ENCODE measurements at places on chromosomes 2 and 18.

DNA sequence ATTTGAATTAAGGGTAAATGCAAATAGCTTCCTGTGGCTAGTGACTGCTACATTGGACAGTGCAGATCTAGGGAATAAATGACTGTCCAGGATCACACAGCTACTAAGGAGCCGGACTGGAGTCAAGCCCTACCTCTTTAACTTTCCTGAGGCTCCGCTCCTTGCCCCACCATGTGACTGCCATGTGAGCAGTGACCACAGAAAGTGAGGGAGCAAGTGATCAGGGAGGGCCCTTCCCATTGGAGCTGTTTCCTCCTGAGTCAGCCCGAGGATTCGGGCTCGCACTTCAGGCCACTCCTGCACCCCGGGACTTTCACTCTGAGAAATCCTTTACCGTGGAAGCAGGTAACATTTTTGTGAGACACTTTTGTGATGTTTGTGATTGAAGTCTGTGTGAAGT, 198.0 kb downstream of the ANKRD30B start:
- H3K27me3 ChIP-seq, result no peaks in the 10 kb centered on the region
- no peaks in the 10 kb centered on the region for H3K4me1 ChIP-seq
- DNase-seq, result no peak

GRCh38 chr2:43333101-43333655, 106.8 kb upstream of the ZFP36L2 start:
- no peaks in the 10 kb centered on the region for H3K27me3 ChIP-seq
- DNase-seq, result no peak
- H3K4me3 ChIP-seq, result no peak overlapping the region
- peaks cover 27% of the 10 kb centered on the region for H3K36me3 ChIP-seq
- H3K4me1 ChIP-seq, result peaks cover 3% of the 10 kb centered on the region
- H3K27ac ChIP-seq, result no peak overlapping the region

- no peak for DNase-seq
- no peak overlapping the region for H3K27ac ChIP-seq
- H3K36me3 ChIP-seq, result no peaks in the 10 kb centered on the region
- peaks cover 2% of the 10 kb centered on the region for H3K4me1 ChIP-seq
These were observed 53.8 kb downstream of the EEF1B2 start for GRCh38 chr2:206213514-206213845.

DNA sequence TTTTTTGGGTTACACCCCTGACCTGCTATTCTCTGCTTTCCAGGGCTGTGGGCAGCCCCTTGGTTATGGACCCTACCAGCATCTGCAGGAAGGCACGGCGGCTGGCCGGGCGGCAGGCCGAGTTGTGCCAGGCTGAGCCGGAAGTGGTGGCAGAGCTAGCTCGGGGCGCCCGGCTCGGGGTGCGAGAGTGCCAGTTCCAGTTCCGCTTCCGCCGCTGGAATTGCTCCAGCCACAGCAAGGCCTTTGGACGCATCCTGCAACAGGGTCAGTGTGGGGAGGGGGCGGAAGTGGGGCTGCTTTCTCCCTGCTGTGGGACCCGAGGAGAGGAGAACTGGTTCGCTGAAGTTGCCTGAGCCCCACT, 9.7 kb upstream of the WNT10A start:
- DNase-seq, result no peak
- H3K4me3 ChIP-seq, result peak overlapping the region; percentile 28
- H3K36me3 ChIP-seq, result no peaks in the 10 kb centered on the region
- no peak overlapping the region for H3K27ac ChIP-seq
- H3K4me1 ChIP-seq, result peaks cover 17% of the 10 kb centered on the region

- H3K4me3 ChIP-seq, result peak overlapping the region; percentile 98
- peaks cover 27% of the 10 kb centered on the region for H3K4me1 ChIP-seq
- H3K27ac ChIP-seq, result peak overlapping the region; percentile 72
These were observed 776 bp downstream of the MOGS start for GRCh38 chr2:74464406-74464805.

- DNase-seq, result no peak
- no peak overlapping the region for H3K27ac ChIP-seq
- H3K27me3 ChIP-seq, result no peaks in the 10 kb centered on the region
- H3K4me3 ChIP-seq, result no peak overlapping the region
These were observed 12.4 kb downstream of the COPS8 start for GRCh38 chr2:237097911-237098702.

DNA sequence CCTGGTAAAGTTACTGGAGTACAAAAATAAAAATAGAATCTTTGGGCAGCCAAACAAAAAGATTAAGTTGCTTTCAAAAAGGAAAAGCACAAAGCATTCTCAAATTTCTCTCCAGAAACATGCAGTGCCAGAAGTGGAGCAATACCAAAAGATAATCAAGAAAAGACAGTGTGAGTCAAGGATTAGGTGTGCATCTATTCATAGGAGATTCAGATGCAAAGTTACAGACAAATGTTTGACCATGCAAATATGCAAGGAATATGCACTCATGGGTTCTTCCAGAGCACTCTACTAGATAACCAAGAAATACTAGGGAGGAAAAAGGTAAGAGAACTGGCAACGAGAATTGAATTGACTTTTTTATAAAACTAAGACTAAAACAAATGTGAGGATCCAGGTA, 51.8 kb upstream of the CDH20 start:
- no peak for DNase-seq
- H3K4me3 ChIP-seq, result no peak overlapping the region
- H3K4me1 ChIP-seq, result no peaks in the 10 kb centered on the region
- no peak overlapping the region for H3K27ac ChIP-seq
- H3K27me3 ChIP-seq, result no peaks in the 10 kb centered on the region

DNA sequence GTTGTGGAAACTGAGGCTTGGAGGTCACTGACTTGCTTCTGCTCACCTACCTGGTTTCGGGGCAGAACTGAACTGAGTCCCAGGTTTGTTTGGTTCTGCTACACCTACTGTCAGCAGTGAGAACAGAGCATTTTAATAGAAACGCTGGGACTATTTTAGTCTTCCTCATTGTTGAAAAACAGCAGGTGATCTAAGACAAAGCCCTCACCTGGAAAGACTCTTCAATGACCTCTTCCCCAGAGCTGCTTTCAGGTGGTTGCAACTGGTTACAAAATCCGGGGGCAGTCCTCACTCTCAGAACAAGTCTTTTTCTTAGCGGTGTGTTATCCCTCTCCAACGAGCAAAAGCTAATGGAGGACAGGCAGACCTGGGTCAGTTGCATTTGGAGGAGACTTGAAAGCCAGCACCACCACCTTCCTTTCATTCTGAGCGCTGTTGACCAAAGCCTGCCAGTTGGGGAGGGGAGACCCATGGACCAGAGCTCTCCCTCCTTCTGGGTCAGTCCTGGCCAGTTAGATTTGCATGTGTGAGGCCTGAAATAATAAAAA, 217.0 kb downstream of the NCK2 start:
- H3K4me3 ChIP-seq, result no peak overlapping the region

- H3K4me3 ChIP-seq, result no peak overlapping the region
- no peak overlapping the region for H3K27ac ChIP-seq
- H3K36me3 ChIP-seq, result no peaks in the 10 kb centered on the region
These were observed 566.6 kb upstream of the VRK2 start for GRCh38 chr2:57479981-57480380.

DNA sequence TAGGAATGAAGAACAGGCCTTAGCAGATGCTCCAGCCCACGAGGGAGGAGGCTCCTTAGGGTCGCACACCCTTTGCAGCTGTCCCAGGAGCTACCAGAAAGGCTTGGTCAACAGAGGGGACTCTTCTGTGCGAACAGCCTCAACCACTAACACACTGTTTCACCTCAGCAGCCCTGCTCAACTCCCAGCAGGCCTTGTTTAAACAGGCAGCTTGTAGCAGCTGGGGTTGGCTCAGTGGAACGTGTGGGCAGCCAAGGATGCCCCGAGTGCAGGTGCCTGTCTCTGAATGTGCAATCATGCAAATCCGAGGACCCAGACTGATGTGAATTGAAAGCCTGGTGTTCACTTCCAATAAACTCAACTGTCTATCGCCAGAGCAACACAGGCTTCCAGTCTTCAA, 88.7 kb upstream of the CXCR4 start:
- peak; percentile 85 for DNase-seq
- H3K27ac ChIP-seq, result peak overlapping the region; percentile 96
- H3K27me3 ChIP-seq, result no peaks in the 10 kb centered on the region
- peaks cover 5% of the 10 kb centered on the region for H3K36me3 ChIP-seq
- H3K4me3 ChIP-seq, result no peak overlapping the region

DNA sequence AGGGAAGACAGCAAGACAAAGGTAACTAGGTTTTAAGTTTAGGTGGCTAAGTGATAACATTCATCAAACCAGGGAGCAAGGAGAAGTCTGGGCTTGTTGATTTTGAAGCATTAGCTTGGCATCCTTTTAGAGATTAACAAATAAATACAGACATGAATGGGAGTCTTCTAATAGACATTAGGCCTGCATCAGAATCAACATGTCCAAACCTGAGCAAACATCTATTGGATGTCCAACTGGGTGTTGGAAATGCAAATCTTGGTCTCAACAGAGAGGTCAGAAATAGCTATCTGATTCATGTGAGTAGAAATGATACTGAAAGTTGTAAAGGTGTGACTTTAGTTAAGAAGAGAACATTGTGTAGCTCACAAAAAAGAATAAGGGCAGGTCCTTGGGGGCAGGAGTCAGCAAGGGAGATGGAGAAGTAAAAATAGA, 85.5 kb upstream of the RND3 start:
- H3K36me3 ChIP-seq, result no peaks in the 10 kb centered on the region
- no peak overlapping the region for H3K27ac ChIP-seq

GRCh38 chr18:48036226-48036625, 105.8 kb upstream of the SMAD2 start:
- no peak for DNase-seq
- H3K27me3 ChIP-seq, result no peaks in the 10 kb centered on the region
- H3K36me3 ChIP-seq, result no peaks in the 10 kb centered on the region
- no peaks in the 10 kb centered on the region for H3K4me1 ChIP-seq
